CD8-positive, alpha-beta memory T cell (primary cell): ENCODE measurements at places on chromosomes 2 and 18.

DNA sequence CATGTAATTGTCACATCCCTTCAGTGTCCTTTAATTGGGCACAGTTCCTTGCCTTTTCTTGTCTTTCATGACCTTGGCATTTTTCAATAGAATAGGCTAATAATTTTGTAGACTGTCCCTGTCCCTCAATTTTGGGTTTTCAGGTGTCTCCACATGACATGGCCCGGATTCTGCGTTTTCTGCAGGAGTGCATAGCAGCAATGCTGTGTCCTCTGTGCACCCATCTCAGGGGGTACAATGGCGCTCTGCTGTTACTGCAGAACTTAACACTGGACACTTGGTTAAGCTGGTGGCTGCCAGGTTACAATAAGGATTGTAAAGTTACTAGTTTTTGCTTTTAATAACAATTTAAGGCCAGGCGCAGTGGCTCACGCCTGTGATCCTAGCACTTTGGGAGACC lies 51.3 kb downstream of the INPP5D start:
- DNase-seq = no peak

DNA sequence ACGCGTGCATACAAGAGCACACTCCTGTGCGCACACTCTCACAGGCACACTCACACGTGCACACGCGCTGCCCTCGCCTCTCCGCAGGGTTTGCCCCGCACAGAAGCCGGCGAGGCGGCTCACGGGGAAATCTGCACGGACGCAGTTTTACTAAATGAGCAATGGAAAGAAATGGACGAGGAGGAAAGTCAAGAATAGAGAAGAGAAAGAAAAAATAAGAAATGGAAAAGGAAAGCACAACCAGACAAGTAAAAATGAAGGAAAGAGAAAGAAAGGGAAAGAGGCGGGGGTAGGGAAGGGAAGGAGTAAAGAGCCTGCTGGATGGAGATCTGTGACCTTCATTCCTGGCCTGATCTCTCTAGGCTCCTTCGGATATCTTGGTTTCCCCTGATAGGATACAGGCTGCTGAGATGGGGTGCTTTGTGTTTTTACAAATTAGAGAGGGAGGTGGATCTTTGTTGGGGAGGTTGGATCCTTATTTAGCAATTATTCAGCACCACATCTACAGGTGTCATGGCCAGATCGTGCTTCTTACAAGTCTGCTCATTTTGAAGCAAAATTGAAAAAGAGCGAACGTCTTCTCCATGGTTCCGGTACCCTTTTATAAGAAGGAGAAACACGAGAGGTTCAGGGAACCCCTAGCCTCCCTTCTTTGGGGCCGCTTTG lies 693 bp upstream of the LRP2 start:
- DNase-seq = no peak

DNA sequence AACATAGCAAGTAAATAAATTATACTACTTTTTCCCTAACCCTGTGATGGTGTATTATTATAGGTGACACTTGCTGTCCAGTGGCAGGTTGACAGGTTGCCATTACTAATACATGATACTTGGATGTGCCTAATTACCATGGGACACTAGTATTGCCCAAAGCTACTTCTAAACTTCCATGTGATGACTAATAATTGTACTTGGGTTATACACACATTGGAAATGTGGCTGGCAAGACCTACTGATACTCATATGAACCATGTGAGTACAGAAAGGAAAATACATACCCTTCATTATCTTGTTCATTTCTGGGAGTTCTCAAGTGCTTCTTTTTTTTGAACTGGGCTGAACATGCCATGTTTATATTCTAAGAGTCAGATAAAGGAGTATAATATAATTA lies 156.4 kb downstream of the IKZF2 start:
- no peak for DNase-seq

DNA sequence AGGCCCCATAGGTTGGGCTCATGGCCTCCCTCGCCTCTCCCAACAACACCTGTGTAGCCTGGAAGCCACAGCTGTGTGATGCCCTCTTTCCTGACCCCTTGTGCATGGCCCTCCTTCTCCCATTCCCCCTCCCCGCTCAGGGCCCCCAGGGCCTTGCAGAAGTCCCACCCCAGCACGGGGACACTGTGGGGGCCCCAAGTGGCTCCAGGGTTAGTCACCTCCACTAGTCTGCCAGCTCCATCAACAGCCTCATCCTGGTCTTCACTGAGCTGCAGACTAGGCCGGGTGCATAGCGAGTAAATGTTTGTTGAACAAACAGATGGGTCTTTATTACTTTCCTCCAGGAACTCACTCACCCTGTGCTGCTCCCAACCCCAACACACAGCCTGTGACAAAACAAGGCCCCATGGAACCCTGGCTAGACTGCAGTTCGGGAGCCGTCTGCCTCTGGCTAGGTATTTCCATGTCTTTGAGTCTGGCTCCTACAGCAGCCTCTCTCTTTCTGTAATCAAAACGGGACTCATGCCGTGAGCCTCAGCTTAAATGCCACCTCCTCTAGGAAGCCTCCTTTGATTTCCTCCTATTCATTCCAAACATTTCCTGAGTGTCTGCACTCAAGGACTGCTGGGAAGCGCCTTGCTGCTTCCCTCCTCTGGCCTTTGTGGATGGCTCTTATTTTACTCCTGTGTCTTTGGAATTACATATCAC lies 109.9 kb upstream of the ID2 start:
- DNase-seq = no peak

GRCh38 chr2:40957508-40957907 lies 505.6 kb upstream of the SLC8A1 start:
- DNase-seq = no peak
